ENCODE measurements at places on chromosomes 2 and 18. TPM values are rescaled to one million over a fixed set of nuclear protein-coding genes. Genes with fewer than 3 reads are reported as not detected.

COL4A4 gene
- total RNA-seq: 0.81 TPM

GKN1 gene
- total RNA-seq: not detected

LHCGR gene
- not detected for total RNA-seq

TUBB8B gene
- total RNA-seq: 0.63 TPM

INO80C gene
- 7.3 TPM for total RNA-seq

SAG gene
- total RNA-seq: not detected

PASK gene
- total RNA-seq: 8.6 TPM

KCNE4 gene
- total RNA-seq: 0.81 TPM

DSC1 gene
- total RNA-seq: not detected

ANTXR1 gene
- 40.9 TPM for total RNA-seq

UGT1A10 gene
- total RNA-seq: not detected

CTNNA2 gene
- total RNA-seq: not detected

GALNT5 gene
- total RNA-seq: 2.4 TPM

GREB1L gene
- total RNA-seq: 4.1 TPM

RFTN2 gene
- 0.16 TPM for total RNA-seq

IL36RN gene
- not detected for total RNA-seq

STARD6 gene
- total RNA-seq: not detected

REG3G gene
- total RNA-seq: not detected

SPATA3 gene
- not detected for total RNA-seq

STAT1 gene
- 94.4 TPM for total RNA-seq

ADAM23 gene
- total RNA-seq: 0.33 TPM

HOXD4 gene
- 14.5 TPM for total RNA-seq

RASGRP3 gene
- total RNA-seq: not detected

IL1RL1 gene
- total RNA-seq: under 0.01 TPM

PRSS56 gene
- total RNA-seq: not detected

SESTD1 gene
- 8.8 TPM for total RNA-seq

MC4R gene
- 0.13 TPM for total RNA-seq

ADD2 gene
- total RNA-seq: 5.2 TPM

ANKRD30BL gene
- not detected for total RNA-seq

PARD6G gene
- total RNA-seq: 3.7 TPM

ITGA4 gene
- total RNA-seq: 37.3 TPM

Data from mesangial cell (primary cell).